ENCODE measurements at places on chromosomes 5 and 9. TPM values are rescaled to one million over a fixed set of nuclear protein-coding genes. Genes with fewer than 3 reads are reported as not detected.

- no peak overlapping the region for H3K27ac ChIP-seq
- H3K4me1 ChIP-seq = no peaks in the 10 kb centered on the region
- peaks cover 6% of the 10 kb centered on the region for H3K36me3 ChIP-seq
Measured at GRCh38 chr5:113024076-113024697, 47.6 kb downstream of the DCP2 start.

DNA sequence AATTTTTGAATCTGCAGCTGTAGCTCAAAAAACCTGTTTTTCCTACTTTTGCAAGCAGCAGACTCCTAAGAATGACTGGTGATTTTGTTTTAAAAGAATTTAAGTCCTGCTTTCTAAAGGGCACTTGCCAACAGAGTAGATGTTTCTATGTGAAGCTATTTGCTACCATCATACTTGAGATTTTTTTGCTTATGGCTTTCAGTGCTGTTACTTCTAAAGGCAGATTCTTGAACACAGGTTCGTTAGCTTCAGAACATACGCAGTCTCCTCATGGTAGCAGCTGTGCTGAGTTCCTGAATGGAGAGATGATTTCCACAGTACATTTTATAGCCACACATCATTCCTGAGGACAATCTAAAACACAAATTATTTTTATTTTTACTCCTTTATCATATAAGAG lies 24.4 kb upstream of the ELL2 start:
- H3K4me1 ChIP-seq = no peaks in the 10 kb centered on the region
- H3K36me3 ChIP-seq = no peaks in the 10 kb centered on the region
- no peak overlapping the region for H3K27ac ChIP-seq

DNA sequence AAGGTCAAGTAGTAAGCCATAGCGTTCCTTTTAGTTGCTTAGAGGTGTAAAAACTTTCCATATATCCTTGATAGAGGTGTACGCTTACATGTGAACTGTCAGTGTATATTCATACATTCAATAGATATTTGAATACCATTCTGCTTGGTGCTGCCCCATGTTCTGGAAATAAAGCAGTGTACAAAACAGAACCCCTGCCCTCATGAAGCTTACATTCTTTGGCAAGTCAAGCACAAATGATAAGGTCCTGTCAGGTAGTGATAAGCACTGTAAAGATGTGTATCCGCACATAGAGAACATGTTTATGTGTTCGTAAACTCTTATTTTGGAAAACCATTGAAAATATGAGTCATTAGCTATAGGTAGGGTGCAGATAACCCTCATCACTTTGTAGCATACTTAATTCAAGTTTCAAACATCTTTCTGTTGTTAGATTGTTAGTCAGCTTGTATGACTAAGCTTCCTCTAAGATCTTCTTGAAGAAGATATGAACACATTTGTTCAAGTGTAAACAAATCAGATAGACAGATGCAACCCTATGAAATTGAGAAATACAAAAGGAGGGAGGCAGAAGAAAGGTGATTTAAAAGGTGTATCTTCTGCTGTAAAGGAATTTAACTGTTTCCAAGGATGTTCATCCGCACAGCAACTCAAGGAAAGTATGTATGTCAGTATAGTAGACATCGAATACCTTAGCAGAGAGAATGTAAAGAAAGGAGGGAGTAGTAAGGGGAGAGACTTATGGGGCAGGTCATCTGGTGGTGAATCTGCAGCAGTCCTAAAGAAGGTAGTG lies 1.6 kb downstream of the GTF3C4 start:
- H3K4me3 ChIP-seq = peak overlapping the region; percentile 70
- H3K36me3 ChIP-seq = no peaks in the 10 kb centered on the region
- no peak for DNase-seq

DNA sequence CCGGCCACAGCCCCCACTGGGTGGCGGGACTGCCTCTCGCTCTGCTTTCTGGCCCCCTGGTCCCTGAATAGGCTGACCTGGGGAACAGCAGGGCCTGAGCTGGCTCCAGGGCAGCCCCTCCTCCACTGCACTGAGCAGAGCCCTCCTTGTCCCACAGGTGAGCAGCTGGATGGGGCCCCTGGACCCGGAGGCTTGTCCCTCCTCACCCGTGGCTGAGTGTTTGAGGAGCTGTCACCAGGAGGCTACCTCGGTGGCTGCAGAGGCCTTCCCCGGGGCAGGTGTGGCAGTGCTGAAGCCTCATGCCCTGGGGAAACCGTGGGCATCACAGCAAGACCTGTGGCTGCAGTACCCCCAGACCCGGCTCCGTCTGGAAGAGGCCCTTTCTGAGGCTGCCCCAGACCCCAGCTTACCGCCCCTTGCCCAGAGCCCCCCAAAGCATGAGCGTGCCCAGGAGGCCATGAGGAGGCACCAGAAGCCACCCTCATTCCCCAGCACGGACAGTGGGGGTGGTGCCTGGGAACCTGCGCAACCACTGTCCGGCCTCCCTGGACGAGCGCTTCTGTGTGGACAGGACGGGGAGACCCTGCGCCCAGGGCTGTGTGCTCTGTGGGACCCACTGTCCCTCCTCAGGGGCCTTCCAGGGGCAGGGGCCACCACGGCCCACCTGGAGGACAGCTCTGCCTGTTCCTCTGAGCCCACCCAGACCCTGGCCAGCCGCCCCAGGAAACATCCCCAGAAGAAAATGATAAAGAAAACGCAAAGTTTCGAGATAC lies 28.5 kb upstream of the LRRC14B start:
- no peak overlapping the region for H3K27ac ChIP-seq
- no peaks in the 10 kb centered on the region for H3K36me3 ChIP-seq
- no peaks in the 10 kb centered on the region for H3K27me3 ChIP-seq
- H3K4me1 ChIP-seq = no peaks in the 10 kb centered on the region
- no peak overlapping the region for H3K4me3 ChIP-seq

DNA sequence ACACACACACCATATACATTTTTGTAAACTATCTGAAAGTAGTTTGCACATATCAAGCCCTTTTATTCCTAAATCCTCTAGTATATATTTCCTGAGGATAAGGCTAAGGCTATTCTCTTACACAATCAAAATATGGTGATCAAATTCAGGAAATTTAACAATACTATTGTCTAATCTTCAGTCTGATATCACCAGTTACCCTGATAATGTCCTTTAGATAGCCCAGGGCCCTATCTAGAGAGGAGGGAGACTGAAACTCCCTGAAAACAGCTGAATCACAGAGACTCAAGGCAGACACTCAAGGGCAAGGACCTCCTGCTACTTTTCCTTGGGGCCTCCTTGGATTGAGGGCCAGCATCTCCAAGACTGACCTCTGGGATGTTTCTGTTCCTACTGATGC lies 30.4 kb downstream of the PTTG1 start:
- no peaks in the 10 kb centered on the region for H3K36me3 ChIP-seq
- H3K27ac ChIP-seq = no peak overlapping the region
- H3K4me1 ChIP-seq = no peaks in the 10 kb centered on the region
- no peak overlapping the region for H3K4me3 ChIP-seq
- DNase-seq = no peak

- no peak for DNase-seq
- no peak overlapping the region for H3K27ac ChIP-seq
- H3K4me3 ChIP-seq = no peak overlapping the region
- H3K36me3 ChIP-seq = no peaks in the 10 kb centered on the region
- no peaks in the 10 kb centered on the region for H3K27me3 ChIP-seq
Measured at GRCh38 chr5:167833456-167833855, 458.0 kb upstream of the WWC1 start.

GRCh38 chr5:81825237-81825636 lies 74.3 kb upstream of the SSBP2 start:
- no peak overlapping the region for H3K27ac ChIP-seq
- no peaks in the 10 kb centered on the region for H3K36me3 ChIP-seq
- H3K4me1 ChIP-seq = no peaks in the 10 kb centered on the region
- no peaks in the 10 kb centered on the region for H3K27me3 ChIP-seq

- H3K27ac ChIP-seq = no peak overlapping the region
- no peak overlapping the region for H3K4me3 ChIP-seq
- H3K36me3 ChIP-seq = no peaks in the 10 kb centered on the region
- H3K27me3 ChIP-seq = peaks cover 14% of the 10 kb centered on the region
Measured at GRCh38 chr5:175281714-175282113, 162.3 kb downstream of the DRD1 start.

DNA sequence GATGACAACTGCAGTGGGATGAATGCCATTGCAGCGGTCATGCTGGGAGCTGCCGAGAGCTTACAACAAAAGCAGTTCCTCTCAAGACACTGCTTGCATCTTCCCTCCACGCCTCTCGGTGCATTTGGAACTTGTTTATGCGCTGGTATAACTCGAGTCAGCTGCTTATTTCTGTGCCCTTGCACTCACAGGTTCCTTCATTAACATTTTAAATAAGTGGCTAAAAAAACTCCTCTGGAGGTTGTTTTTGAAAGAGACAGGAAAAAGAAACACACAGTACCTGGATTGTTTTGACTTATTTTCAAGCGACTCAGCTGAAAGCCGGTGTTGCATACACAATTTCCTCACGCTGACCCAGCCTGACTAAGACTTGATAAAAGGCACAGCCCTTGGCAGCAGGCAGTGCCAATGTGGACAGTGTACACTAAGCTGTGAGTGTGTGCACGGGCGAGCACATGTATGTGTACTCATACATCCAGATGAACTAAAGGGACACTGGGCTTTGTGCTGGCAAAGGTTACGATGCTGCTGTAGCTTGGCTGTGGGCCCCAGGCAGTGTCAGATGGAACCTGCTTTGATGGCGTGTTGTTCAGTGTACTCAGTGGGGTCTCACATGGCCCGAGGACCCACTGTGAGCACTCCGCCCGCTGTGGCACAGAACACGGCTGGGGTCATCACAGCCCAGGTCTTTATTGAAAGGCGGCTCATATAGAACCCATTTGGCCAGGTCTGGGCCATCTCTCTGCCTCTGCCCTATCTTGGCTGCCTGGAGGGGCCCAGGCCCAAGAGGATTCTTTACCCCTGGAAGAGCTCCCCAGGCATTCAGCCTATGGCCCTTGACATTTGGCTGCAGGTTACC lies 92.3 kb downstream of the ANKRD33B start:
- H3K27me3 ChIP-seq = no peaks in the 10 kb centered on the region
- H3K4me1 ChIP-seq = no peaks in the 10 kb centered on the region
- no peak overlapping the region for H3K4me3 ChIP-seq
- H3K36me3 ChIP-seq = no peaks in the 10 kb centered on the region

Gene DMAC1
- 62.4 TPM for total RNA-seq

DNA sequence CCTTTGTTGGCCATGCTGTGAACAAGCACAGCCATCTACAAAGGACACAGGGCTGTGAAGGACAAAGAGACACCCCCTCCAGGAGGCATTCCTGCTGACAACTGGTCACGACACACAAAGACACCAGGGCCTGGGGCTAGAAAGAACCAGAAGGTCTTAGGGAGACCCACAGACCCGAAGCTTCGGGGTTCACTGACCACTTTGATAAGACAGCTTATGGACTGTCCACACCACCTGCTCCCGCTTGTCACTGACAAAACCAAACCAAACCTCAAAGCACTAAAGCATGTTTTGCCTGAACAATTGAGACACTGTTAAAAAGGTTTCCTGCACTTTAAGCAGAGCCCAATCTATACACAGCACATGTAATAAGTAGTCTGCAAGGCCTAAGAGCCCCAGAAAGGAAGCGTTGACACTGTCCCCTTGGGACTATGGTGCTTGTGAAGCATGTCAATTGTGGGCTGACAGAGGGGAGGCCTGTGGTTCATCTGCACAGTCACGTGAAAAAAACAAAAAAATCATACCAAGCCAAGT lies 185.0 kb downstream of the GAPVD1 start:
- no peak overlapping the region for H3K27ac ChIP-seq
- no peaks in the 10 kb centered on the region for H3K36me3 ChIP-seq
- H3K4me1 ChIP-seq = no peaks in the 10 kb centered on the region
- no peak overlapping the region for H3K4me3 ChIP-seq
- peak; percentile 51 for DNase-seq

Gene NRARP
- total RNA-seq = 7.4 TPM

DNA sequence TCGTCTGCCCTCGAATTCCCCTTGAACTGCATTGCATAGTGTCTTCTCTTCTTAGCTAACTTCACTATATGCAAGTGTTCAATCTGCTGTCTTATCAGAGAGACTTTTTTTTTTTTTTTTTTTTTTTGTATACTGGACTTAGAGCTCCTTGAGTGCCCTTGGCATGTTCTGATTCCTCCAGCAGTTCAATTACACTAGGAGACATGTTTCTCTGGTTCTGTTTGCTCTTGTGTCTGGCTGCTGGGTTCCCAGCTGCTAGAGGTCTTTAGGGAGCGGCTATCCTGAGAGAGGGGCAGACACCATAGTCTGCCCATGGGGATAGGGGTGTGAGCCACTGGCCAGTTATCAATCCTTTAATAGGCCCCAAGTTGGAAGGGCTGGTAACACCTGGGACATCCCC lies 13.1 kb downstream of the OR2S2 start:
- no peak for DNase-seq
- no peak overlapping the region for H3K4me3 ChIP-seq
- peaks cover 5% of the 10 kb centered on the region for H3K4me1 ChIP-seq
- no peak overlapping the region for H3K27ac ChIP-seq

GRCh38 chr5:124399426-124399961 lies 346.9 kb downstream of the ZNF608 start:
- no peaks in the 10 kb centered on the region for H3K27me3 ChIP-seq
- no peaks in the 10 kb centered on the region for H3K4me1 ChIP-seq
- H3K4me3 ChIP-seq = no peak overlapping the region
- DNase-seq = no peak

DNA sequence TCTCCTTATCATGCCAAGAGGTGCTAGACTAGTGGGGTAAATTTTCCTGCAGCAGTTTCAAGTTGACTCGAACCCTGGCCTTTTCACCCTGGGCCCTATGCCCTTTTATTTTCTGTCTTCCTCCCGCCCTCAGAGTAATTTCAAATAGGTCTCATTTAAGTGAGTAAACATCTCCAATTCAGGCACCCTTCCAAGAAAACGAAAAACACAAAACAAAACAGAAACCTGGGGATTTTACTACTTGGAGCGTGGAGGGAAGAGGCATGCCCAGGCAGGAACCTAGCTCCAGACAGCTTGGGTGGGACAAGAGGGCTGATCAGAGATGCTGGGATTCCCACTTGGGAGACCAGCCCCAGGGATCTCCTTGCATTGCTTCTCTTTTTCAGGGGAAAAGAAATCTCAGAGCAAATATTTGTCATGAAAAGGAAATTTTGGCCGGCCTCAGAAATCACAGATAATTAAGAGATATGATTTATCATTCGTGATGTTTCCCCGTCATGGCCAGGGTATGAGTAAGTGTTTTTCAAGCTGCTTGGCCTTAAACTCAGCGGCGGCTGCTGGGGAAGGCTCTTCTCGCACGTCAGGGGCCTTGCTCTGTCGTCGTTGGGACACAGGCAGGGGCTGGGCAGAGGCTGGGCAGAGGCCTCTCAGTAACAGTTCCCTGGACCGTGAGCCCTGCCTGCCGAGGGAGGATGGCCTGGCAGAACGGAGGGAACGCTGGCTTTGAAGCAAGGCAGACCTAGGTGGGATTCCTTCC lies 248.6 kb upstream of the KLF4 start:
- no peaks in the 10 kb centered on the region for H3K27me3 ChIP-seq
- no peak for DNase-seq
- H3K27ac ChIP-seq = no peak overlapping the region
- H3K4me3 ChIP-seq = no peak overlapping the region
- no peaks in the 10 kb centered on the region for H3K4me1 ChIP-seq

GRCh38 chr5:140073296-140073695 lies 30.2 kb upstream of the NRG2 start:
- H3K4me3 ChIP-seq = no peak overlapping the region
- no peak overlapping the region for H3K27ac ChIP-seq

GRCh38 chr9:86636519-86636918 lies 282.3 kb upstream of the TUT7 start:
- H3K27me3 ChIP-seq = no peaks in the 10 kb centered on the region
- no peak for DNase-seq
- H3K27ac ChIP-seq = peak overlapping the region; percentile 8
- no peaks in the 10 kb centered on the region for H3K36me3 ChIP-seq
